Activated CD8-positive, alpha-beta memory T cell treated with anti-CD3 and anti-CD28 coated beads for 1 hour (primary cell): ENCODE measurements at places on chromosomes 4 and X.

DNA sequence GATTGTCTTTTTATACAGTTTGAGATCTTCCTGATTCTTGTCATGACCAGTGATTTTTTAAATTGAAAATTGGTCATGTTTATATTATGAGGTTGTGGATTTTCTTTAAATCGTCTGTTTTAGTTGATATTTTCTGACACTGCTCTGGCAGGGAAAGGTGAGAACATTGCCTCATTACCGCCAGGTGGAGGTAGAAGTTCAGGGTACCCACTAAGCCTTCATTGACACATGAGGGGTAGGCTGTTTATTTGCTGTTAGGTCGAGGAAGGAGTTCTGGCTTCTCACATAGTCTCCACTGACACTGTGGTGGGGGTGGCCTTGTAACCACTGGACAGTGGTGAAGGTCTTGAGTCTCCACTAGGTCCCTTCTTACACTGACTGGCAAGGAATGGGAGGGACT lies 117.6 kb upstream of the GPR101 start:
- no peak for DNase-seq

DNA sequence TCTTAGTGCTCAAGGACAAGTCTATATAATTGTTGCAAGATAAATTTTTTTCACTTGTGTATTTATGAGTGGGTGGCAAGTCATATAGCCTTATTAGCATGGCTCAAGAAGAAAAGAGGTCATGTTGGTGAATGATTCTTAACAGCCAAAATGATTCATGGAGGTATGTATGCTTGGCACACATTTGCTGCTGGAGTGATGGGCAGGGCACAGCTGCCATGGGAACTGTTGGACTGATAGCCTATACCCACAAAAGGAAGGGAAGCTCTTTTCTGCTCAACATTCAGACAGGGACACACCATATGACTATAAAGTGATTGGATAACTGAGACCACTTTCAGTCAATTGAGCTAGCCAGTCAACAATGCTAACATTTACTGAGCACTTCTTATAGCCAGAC lies 46.8 kb upstream of the PITX2 start:
- no peak for DNase-seq

DNA sequence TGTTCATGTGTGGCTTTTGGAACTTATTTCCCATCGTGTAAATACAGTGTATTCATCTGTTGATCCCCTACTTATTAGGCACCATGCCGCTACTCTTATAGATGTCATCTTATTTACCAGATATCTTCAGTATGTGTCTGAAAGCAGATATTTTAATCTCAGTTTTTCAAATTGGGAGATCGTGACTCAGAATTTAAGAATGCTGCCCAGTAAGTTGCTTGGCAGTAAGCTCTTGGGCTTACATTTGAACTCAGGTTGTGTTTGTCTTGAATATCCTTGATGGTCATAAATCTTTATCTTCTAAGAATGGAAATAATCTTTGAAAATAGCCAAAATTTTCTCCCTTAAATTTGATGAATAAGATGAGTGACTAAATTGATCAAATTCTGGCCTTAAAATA lies 45.9 kb upstream of the RPA4 start:
- no peak for DNase-seq

- DNase-seq: no peak
Measured at GRCh38 chrX:132206259-132206658, 13.0 kb downstream of the RAP2C start.

- no peak for DNase-seq
Measured at GRCh38 chr4:3276986-3277385, 15.8 kb upstream of the RGS12 start.

- DNase-seq: no peak
Measured at GRCh38 chr4:111838406-111838930, 306.8 kb upstream of the FAM241A start.

GRCh38 chr4:147312376-147313046 lies 168.4 kb upstream of the EDNRA start:
- no peak for DNase-seq

- no peak for DNase-seq
Measured at GRCh38 chr4:80788798-80789197, 241.7 kb upstream of the BMP3 start.

DNA sequence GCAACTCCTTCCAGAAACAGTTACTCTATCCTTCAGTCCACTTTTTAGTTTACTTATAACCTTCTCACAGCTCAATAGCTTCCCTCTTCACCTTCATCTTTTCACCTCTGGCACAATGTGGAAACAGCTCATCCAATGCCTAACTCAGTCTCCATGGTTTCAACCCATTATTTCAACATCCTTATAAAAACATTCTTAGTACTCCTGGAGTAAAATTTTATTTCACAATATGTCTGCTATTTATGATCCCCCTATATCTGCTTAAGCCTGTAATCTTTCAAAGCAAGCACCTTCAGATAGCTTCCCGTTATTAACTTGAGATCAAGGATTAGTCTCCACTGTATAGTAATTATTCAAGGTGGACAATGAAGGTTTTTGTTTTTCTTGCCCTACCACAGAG lies 156.3 kb downstream of the GASK1B start:
- DNase-seq: no peak

- no peak for DNase-seq
Measured at GRCh38 chrX:119667111-119667878, 25.7 kb downstream of the SEPTIN6 start.

- no peak for DNase-seq
Measured at GRCh38 chr4:125461676-125462363, 147.1 kb downstream of the FAT4 start.

DNA sequence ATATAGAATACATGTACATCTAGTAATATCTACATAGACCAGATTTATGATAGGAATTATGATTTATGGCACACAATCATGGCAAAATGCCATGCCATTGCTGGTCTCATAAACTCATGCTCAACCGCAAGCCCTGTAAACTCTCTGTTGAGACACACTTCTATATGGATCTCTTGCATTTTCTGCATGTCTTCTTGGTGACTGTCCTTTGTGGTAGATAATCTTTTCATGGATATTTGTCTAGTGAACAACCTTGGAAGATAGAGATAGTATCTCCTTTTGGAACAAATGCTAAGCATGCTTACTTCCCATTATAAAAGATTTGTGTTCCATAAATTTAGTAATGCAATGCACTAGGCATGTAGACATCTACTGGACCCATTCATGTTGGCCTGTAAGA lies 328.0 kb downstream of the NAF1 start:
- DNase-seq: no peak

- DNase-seq: no peak
Measured at GRCh38 chrX:40202456-40202855, 104.7 kb upstream of the BCOR start.

GRCh38 chr4:140659943-140660700 lies 91.4 kb upstream of the UCP1 start:
- no peak for DNase-seq

- no peak for DNase-seq
Measured at GRCh38 chrX:12489341-12489740, 301.9 kb upstream of the PRPS2 start.

GRCh38 chr4:118254368-118254767 lies 98.4 kb downstream of the PRSS12 start:
- no peak for DNase-seq

DNA sequence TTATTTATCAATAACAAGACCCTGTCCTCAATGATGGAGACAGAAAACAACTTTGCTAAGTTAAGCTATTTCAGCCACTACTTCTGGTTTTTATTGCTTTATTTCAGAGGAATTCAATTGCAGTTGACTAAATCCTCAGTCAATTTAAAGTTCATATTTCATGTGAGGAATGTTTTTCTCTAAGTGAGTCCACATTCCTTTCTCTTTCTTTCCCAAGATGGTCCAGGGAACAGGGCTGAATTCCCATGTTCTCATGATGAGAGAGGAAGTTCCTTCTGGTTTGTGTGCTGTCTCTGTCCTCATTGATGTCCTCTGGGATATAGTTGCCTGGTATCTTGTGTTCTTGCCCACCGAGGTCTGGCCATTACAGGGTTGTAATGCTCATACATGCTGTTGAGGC lies 117.2 kb downstream of the SLIT2 start:
- DNase-seq: no peak

DNA sequence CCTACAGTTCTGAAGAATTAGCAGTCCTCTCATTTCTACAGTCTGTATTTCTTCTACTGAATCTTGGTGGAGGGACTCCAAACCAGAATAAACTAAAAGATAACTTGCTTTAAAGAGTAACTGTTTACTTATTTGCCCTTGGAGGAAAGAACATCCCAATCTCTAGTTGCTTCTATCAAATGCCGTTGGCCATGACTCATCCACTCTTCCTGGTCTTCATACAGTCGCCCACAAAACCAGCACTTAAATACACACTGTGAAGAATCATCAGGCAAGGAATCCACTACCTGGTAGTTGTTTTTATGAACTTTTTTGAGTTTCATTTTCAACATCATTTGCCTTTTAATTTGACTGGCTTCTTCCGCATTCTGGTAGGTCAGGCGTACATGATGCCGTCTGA lies 14.2 kb downstream of the ZNF518B start:
- no peak for DNase-seq

GRCh38 chrX:46913667-46914066 lies 1.4 kb downstream of the JADE3 start:
- DNase-seq: no peak

DNA sequence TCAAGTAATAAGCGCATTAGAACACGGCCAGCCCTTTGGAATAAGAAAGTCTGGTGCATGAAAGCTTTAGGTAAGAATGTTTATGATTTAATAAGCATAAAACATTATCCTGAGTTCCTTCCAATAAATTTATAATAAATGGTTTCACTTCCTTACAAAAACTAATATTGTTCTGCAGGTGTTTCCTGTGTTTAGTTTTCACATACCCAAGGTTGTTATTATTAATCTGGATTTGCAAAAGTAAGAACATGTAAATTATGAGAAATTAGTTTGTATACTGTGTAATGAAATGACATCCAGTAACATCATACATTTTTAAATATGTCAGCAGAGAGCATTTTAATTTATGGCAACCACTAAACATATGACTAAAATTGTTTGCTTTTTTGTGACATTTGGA lies 72.1 kb downstream of the BANK1 start:
- DNase-seq: no peak

DNA sequence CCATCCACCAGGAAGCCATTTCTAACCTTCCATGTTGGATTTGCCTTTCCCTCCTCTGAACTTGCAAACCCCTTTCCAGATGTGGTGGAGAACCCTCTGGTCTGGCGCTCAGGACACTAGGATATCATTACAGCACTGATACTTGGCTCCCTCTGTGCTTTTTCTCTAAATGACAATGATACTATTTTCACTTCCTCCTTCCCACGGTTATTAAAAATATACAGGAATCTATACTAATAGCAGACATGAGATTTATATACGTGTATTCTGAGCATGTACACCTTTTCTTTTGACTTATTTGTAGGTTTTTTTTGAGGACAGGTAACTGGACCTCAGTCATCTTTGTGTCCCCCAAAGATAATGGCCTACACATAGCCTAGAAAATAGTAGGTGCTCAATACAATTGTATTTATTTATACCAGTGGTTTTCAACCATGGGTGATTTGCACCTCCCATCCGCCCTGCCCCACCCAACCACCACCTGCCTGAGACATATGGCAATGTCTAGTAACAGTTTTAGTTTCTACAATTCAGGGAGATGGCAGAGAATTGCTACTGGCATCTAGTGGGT lies 60.4 kb upstream of the PLAC8 start:
- no peak for DNase-seq

DNA sequence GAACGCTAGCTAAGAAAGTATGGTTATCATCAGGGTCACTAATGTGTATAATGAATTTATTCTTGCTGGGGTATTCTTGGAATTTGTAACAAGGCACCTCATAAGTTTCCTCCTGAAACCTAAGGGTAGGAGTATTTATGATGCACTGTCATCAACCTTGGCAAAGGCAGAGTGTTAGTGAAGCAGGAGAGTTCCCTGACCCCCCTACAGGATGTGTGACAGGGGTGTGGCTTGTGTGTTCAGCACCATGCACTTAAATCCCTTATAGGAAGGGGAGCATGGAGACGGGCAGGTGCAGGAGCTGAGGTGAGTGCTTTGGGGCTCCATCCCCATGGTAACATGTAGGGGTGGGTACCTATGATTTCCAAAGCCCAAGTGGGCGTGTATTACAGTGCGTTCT lies 237.7 kb downstream of the GALNTL6 start:
- DNase-seq: no peak

- DNase-seq: no peak
Measured at GRCh38 chr4:155734951-155735350, 23.9 kb upstream of the GUCY1B1 start.

DNA sequence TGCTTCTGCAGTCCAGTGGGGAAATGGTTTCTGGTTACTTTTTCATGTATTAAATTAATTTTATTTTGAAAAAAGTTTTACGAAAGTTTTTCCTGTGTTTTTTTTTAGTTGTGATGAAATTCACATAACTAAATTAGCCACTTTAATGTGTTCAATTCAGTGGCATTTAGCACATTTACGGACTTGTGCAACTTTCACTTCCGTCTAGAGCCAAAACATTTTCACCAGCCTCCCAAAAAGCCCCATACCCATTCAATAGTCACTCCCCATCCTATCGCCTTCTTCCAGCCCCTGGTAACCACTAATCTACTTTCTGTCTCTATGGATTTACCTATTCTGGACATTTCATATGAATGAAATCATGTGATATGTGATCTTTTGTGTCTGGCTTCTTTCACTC lies 22.8 kb upstream of the TBL1X start:
- no peak for DNase-seq

DNA sequence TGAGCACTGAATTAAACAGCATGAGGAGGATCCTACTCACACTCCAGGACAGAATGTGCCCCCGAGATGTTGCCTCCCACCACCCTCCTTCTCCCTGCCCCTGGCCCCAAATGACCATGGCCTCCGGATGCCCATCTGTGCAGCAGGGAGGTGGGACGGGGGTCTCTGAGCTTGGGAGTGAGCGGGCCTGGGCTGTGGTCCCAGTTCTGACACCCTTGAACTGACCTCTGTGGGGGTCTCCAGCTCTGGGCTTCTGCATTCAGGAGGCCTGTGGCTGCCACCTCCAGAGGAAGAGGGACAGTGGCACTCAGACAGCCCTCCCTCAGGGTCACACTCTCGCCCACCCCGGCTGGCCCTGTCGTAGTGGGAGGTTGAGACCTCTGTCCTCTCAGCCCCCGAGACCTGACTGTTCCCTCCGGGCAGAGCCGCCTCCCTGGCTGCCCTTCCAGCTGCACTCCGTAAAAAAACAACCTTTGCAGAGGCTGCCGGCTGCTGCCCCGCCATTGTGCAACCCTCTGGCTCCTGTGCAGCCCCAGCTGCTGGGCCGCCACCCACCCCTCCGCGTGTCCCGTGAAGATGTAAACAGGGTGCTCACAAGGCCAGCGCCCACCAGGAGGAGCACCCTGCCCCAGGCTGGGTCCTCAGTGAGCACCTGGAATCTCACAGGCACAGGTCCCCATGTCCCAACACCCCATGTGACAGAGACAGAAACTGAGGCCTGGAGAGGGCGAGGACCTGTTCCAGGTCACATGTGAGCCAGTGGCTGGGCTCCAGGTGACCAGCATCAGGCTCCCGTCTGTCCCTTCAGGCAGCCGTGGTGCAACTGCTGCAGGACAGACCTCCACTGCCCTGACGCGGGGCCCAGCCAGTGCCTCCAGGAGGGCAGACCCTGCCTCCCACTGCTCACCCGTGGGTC lies 39.6 kb downstream of the HTRA3 start:
- no peak for DNase-seq
